A549 treated with AZD2906 at 1 μM for 4 hours (cell line): ENCODE measurements at places on chromosomes 2 and 18. TPM values are rescaled to one million over a fixed set of nuclear protein-coding genes. Genes with fewer than 3 reads are reported as not detected.

SIX2 gene
- 1.5 to 2.8 TPM (median 2.2 TPM) in 5 replicates for total RNA-seq

CTAGE1 gene
- not detected in 5 replicates for total RNA-seq

OXER1 gene
- not detected in 5 replicates for total RNA-seq

C2orf15 gene
- 0.50 to 0.70 TPM (median 0.64 TPM) in 5 replicates for total RNA-seq

FRZB gene
- total RNA-seq = 0.04 to 0.13 TPM (median 0.11 TPM) in 5 replicates

DDX1 gene
- total RNA-seq = 117 to 156 TPM (median 121 TPM) in 5 replicates

LYPD6 gene
- total RNA-seq = 0.04 to 0.08 TPM (median 0.07 TPM) in 5 replicates

C2orf80 gene
- total RNA-seq = not detected in 5 replicates

TWIST2 gene
- 8.5 to 16.9 TPM (median 14.4 TPM) in 5 replicates for total RNA-seq

SGO2 gene
- total RNA-seq = 10.8 to 14.6 TPM (median 12.1 TPM) in 5 replicates

SERPINB10 gene
- not detected in 5 replicates for total RNA-seq

RPE gene
- 54.1 to 81.2 TPM (median 60.0 TPM) in 5 replicates for total RNA-seq

CHRND gene
- total RNA-seq = not detected in 5 replicates

ACVR1C gene
- total RNA-seq = 0.02 to 0.06 TPM (median 0.04 TPM) in 4 of 5 replicates, not detected in the other

RFTN2 gene
- 0.06 to 0.13 TPM in 2 of 5 replicates, not detected in the others for total RNA-seq

SLC14A1 gene
- 0.14 TPM in 1 of 5 replicates, not detected in the others for total RNA-seq

CDK5R2 gene
- 4.6 to 8.8 TPM (median 7.0 TPM) in 5 replicates for total RNA-seq
